ENCODE measurements at places on chromosomes 2 and 18.

DNA sequence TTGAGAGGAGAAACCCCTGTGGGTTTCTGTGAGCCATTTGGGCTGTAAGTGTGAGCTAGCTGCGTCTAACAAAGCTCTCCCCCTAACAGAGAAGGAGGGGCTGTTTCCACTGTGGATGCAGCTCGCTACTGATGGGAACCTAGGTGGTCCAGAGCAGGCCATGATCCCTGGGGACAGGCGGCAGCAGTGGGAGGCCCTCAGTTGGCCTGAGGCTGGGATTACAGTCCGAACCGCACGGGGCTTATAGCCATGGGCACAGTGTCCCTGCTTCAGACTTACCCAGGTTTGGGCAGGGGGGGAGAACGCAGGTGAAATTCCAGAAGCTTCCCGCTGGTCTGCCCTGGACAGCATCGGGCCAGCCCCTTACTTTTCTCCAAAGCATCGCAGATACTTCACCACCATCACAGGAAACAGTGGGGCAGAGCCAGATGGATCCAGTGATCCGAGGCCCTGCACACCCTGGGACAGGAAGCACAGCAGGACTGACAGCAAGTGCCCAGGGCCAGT lies 139.4 kb downstream of the SEPTIN10 start:
- no peak for DNase-seq

DNA sequence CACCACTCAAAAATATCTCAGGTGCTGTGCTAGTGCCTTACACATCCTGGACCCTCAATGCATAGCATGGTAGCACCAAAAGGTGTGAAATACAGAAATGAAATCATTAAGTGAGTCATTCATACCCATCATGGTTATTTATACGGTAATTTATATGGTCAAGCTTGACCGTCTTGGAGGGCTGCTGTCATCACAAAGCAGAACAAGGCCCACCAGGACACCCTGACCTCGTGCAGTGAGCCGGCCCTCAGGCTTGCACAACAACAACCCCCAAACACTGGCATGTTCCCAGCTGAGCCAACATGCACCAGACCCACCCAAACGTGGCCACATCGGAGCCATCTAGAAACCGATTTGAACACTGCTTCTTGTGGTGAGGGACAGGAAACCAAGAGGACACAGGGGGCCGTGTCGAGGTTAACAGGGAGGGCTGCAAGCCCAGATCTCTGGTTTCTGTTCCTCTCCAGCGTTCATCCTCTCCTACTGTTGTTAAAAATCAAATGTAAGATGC lies 378.5 kb upstream of the ID2 start:
- peak; percentile 72 for DNase-seq

- no peak for DNase-seq
These were observed 168.3 kb downstream of the UXS1 start for GRCh38 chr2:106025796-106026195.

- no peak for DNase-seq
These were observed 101.4 kb upstream of the EPAS1 start for GRCh38 chr2:46195819-46196218.

DNA sequence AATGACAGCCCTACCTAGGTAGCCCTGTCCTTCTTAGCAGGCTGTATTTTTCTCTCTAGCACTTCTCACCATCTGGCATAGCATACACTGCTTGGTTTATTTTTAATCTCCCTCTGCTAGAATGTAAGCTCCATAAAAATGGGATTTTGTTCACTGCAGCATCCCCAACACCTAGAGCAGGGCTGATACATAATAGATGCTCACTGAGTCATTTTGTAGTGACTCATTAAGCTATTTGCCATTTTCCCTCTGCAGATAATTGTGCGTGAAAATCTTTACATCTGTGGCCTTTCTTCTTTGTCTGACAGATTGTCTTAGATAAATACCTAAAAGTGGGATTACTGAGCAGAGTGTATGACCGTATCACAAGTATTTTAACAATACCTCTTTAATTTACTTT lies 82.5 kb downstream of the CERS6 start:
- no peak for DNase-seq

GRCh38 chr2:27264753-27265535 lies 2.1 kb upstream of the SLC30A3 start:
- DNase-seq, result peak; percentile 77

- no peak for DNase-seq
These were observed 77.8 kb downstream of the GALNT14 start for GRCh38 chr2:31060397-31060796.

DNA sequence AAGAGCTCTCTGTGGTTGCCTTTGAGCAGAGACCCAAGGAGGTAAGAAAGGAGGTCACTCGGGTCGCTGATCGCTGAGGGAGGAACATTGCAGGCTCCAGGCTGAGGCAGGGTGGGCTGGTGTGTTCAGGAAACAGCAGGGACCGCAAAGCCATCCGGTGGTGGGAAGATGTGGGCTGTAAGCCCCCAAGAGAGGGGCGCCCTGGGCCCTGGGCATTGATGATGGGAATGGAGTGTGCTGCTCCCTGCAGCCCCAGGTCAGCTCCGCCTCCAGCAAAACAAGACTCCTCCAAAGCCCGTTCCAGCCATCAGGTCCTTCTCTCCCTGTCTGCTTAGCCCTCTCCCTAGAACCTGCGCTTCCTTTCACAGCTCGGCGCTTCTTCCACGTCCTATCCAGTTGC lies 229.7 kb downstream of the KLHL29 start:
- no peak for DNase-seq

- DNase-seq, result no peak
These were observed 114.9 kb downstream of the GLI2 start for GRCh38 chr2:120850551-120850950.

GRCh38 chr2:65057391-65058052 lies 1.3 kb downstream of the CEP68 start:
- DNase-seq, result peak; percentile 80

GRCh38 chr18:63253428-63254372 lies 65.9 kb downstream of the BCL2 start:
- DNase-seq, result no peak

DNA sequence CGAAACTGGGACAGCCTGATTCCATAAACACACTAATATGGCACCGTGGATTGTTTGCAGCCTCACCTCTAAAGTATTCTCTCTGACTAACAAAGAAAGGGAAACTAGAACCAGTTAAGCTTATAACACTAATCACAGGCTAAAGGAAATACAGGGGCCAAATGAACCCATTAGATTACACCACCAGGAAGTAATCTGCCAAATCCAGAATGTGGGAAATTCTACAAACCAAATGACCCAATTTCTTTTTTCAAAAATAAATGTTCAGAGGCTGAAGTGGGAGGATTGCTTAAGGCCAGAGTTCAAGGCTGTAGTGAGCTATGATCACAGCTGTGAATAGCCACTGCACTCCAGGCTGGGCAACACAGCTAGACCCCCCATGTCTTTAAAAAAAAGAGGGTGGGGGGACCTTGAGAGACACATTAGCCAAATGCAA lies 1.5 kb upstream of the MPPE1 start:
- no peak for DNase-seq

GRCh38 chr2:107585851-107586250 lies 240.8 kb upstream of the RGPD4 start:
- no peak for DNase-seq

DNA sequence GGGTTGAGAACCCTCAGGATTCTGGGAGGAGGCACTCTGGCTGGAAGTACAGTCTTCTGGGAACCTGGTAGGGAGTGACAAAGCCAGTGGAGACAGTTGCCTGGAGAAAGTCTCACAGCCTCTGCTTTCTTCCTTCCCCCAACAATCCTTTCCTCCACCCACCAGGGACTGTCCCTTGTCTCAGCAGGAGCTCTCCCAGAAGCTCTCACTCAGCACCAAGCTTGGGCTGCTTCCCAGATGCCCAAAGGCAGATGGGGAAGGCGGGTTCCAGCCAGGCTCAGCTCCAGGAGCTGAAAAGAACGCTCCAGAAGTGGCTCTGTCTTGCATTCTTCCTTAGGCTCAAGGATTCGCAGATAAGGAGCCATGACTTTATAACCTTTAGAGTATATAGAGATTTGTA lies 7.6 kb upstream of the NAGK start:
- DNase-seq, result no peak

- DNase-seq, result no peak
These were observed 25.2 kb upstream of the HNMT start for GRCh38 chr2:137939026-137939425.

- DNase-seq, result no peak
These were observed 47.3 kb upstream of the B3GNT7 start for GRCh38 chr2:231348173-231348572.

- DNase-seq, result no peak
These were observed 68.9 kb downstream of the PLCL1 start for GRCh38 chr2:197873293-197873701.

DNA sequence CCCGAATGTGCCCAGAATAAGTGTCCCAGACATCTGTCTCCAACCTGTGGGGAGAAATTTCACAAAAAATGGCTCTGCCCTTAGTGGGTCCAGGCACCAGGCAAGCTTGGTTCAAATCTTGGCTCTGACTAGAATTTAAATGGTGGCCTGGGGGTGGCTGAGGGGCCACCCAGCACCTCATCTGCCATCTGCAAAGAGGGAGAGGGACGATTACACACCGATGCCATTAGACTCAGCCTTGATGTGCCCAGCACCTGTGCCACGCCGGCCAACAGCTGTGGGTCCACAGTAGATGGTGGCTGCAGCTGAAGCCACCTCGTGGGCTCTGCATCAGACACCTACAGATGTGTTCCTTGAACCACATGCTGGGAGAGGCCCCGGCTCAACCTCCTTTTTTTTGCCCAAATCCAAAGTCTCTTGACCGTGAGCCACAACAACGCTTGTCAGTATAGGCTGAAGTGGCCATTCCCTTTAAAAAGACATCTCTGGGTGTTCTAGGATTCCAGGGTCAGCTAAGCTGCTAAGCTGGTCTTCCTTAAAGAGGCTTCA lies 222.0 kb upstream of the RAB6C start:
- no peak for DNase-seq

DNA sequence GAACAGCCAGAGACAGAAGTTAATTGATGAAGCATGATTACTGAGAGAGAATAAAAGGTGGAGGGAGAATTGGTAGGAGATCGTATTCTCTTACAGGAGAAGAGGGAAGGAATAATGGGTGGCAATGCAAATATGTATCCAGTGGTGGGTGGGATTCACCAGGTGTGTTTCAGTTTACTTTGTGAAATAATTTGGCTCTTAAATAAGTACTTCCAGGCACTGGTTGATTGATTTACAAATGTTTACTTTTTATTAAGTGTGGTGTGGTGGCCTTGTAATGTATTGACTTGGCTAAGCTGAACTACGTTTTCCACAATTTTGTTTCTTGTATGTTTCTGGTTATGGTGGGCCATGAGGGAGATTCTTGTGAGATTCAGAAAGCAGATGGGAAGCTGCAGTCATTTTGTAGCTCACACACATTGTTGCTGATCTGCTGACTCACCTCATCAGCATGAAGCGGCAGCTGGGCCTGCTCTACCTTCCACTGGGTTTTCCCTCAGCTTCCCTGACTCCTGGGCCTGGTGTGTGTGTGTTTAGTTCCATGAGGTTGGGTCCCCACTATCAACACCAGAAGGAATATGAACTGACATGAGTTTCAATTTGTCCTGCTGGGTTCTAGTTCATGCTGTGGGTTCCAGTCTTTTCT lies 32.6 kb downstream of the MYL12B start:
- no peak for DNase-seq

DNA sequence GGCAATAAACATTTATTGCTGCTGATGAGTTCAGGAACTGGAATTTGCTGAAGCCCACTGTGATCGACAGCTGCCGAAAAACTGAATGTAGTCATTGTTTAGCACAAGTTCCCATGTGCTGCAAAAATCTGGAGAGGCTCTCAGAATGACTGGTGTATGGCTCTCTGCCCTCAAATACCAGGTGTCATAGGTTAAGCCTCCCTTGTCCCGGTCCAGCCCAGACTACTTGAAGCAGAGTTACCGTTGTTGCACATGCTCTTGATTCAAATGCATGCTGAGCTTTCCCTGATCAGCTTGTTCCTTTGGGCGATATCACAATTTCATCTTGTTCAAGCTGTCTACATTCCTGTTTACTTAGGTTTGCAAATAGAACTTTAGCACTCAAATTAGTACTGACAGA lies 625.2 kb downstream of the CPS1 start:
- no peak for DNase-seq

- DNase-seq, result no peak
These were observed 164.1 kb upstream of the BOD1L2 start for GRCh38 chr18:56982766-56983165.

- no peak for DNase-seq
These were observed 59.4 kb downstream of the SNORC start for GRCh38 chr2:232929303-232930058.

GRCh38 chr2:54290356-54291025 lies 34.5 kb upstream of the TSPYL6 start:
- DNase-seq, result no peak

DNA sequence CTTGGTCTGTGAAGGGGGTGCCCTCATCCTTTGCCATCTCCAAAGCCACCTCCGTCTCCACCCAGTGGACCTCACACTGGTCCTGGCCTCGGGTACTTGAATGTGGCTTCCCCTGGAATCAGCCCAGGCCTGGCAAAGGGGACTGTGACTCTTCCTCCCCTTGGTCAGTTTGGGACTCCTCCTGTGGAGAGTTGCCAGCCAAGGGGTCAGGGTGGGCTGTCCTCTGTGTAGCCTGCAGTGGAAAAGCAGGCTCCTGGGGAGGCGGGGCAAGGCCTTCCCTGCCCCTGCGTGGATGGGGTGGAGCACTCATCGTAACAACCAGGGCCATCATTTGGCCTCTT lies 59.8 kb downstream of the INHBB start:
- no peak for DNase-seq

DNA sequence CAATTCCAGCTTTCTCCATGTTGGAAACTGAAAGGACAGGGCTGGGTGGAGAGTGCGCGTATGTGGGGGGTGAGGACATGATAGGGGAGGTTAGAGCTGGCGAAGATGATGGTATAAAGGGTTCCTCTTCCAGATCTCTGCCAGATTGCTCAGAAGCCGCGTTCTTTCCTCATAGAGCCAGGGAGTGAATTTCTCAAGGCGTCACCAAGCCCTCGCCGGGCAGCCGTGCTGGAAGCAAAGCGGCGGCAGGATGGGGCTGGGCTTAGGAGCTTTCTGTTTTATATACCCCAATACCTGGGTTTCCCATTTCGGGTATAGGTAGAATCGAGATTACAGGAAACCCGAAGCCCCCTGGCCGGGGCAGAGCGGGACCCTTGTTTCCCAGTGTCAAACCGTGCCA lies 43.8 kb downstream of the DDX18 start:
- no peak for DNase-seq

GRCh38 chr2:7508296-7508943 lies 591.2 kb downstream of the RNF144A start:
- no peak for DNase-seq

GRCh38 chr2:42875880-42876279 lies 83.5 kb upstream of the HAAO start:
- DNase-seq, result no peak

GRCh38 chr2:129242269-129242668 lies 737.2 kb upstream of the RAB6C start:
- DNase-seq, result no peak

- DNase-seq, result no peak
These were observed 153.9 kb upstream of the NDUFV2 start for GRCh38 chr18:8948471-8949149.

GRCh38 chr2:960061-960736 lies 9.6 kb downstream of the SNTG2 start:
- no peak for DNase-seq
